ENCODE measurements at places on chromosomes 2 and 18.

GRCh38 chr18:22282311-22283115 is 113.1 kb downstream of the GATA6 start:
- no peak for DNase-seq

GRCh38 chr18:67771271-67771670 is 254.8 kb upstream of the DSEL start:
- DNase-seq = no peak

DNA sequence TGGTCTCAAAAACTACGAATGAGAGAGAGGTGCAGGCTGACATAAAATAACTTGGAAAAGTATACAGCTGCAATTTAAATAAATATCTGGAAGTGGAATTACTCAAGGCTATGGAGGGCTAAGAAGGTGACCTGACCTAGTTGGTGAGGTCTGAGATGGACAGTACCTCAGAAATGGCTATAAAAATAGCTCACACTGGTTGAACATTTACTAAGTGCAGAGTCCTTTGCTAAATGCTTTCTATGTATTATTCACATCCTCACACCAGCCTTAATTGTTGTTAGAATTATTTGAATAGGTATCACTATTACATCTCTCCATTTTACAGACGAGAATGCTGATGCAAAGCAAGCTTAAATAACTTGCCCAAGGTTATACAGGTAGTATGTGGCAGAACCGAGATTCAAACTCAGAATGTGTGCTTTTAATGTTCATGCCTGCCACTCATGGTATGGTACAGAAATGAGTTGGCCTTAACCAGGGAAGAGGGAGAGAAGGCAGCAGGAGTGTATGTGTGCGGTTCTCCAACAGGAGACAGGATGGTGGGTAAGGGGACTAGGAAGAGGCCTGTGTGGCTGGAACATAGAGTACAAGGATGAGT is 37.4 kb downstream of the MRPL44 start:
- no peak for DNase-seq

GRCh38 chr2:235523486-235524150 is 29.8 kb downstream of the AGAP1 start:
- no peak for DNase-seq

DNA sequence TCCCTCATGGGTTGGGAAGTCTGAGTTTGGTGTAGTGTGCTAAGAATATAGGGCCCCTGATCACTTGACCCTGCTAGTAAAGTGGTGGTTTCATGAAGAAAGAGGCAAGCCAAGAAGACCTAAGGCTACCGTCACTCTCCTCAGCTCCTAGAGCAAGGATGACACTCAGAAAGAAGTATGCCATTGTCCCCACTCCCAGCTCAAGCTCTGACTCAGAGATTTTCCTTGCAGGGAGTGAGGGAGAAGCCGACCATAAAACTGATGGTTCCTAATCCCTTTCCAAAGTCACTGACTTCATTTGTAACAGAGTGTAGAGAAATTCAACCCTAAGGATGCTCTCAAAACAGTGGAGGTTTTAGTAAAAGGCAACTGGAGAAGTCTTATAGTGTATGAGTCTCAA is 80.9 kb downstream of the ICA1L start:
- no peak for DNase-seq

DNA sequence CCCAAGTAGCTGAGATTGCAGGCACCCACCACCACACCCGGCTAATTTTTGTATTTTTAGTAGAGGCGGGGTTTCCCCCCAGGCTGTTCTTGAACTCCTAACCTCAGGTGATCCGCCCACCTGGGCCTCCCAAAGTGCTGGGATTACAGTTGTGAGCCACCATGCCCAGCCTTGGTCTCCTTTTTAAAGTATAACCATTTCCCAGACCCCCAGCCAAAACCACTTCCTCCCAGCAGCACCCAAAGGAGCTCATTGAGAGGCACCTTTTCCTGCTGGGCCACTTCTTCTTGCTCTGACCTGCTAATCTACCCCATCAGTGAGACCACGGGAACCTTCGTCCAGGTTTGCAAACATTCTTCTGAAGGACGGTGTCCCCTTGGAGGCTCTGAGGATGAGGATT is 69.9 kb downstream of the INPP5D start:
- no peak for DNase-seq

DNA sequence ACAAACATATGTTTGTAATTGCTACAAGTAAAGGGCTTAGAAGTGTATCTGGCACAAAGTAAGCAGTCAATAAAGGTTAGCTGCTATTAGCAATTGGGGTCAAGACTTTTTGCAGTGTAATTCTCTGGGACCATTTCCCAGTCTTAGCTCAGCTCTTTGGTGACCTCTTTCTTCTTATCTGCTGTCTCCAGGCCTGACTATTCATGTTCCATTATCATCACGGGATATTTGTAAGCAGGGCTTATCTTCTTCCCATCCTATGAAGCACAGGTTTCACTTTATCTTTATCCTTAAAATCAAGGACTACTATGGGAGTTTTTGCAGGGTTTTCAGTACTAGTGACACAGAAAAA is 131.7 kb downstream of the DOCK10 start:
- DNase-seq = no peak

GRCh38 chr2:4499316-4500030 is 796.1 kb downstream of the DCDC2C start:
- DNase-seq = no peak

DNA sequence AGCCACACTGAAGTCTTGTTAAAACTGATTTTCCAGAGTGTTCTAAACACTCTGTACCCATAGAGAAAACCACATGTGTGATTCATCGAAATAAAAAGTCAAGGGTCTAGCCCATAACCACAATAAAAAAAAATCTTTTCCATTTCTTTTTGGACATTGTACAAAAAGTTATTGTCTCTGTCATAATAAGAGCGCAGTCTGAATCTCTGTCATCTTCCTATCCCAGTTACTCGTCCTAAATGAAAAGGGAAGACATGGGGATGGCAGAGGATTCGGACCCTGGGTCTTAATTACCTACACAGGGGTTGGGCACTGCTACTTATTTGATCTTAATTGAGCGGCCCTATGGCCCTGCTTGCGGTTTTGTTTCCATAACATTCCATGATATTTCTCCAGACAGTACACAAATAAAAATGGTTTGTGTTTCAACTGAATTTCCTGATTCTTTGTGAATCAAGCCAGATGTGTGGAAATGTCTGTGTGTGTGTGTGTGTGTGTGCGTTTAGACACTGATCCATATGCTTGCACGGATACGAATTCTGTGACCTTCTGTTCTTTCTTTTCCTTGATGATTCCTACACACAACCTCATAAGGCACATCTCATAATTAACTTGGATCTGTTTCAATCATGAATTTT is 133.4 kb upstream of the SPATS2L start:
- no peak for DNase-seq

DNA sequence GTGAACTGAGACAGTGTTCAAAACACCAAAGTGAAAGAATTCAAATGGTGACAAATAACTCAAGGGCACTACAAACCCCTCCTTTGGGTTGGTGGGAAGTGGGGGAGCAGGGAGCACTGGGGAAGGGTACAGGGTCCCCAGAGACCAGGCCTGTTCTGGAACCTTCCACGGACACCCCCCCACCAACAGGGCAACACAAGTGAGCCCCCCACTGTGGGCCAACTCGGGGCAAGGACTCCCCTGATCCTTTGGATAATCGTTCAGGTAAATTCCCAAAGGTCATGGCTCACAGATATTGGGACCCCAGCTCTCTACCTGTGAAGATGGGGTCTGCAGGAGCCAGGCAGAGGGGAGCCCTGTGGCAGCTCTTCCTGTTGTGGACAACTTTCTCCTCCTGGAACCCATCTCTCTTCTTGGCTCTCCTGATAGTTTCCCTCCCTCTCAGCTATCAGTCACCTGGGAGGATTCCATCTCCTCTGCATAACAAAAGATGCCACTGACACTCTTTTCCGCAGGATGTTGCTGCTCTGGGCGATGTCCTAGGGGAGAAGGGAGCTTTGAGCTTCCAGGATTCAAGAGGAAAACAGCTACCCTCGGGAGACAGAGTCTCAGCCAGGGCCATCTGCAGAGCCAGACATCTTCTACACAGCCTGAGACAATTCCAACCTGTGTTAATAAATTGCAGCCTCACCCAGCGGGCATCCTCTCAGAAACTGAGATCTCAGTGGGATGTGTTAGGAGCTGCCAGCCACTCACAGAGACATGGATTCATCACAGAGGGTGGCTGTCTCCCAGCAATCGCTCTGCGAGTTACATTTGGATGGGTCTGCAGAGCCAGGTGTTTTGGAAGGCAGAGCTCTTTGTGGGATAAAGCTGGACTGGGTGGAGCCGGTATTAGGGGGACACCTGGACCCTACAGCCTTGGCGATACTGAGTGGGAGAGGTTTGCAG is 35.4 kb downstream of the MBP start:
- DNase-seq = no peak

DNA sequence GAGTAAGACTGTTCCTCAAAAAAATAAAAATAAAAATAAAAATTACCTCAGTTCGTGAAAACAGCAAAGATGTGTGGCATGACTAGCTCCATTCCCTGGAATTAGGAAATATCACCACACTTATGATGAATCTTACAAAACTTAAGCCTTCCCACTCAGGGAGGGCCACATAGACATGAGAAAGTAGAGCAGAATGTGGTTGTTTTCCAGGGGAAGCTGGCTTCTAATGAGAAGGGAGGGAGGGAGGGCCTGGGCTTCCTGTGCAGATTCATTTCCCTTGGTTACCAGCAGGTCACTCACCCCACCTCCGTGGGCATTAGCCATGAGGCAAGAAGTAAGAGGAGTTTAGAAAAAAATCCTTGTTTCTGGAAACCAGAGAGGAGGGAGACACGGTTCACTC is 95.9 kb upstream of the RMDN2 start:
- DNase-seq = no peak

GRCh38 chr2:152038441-152038958 is 60.3 kb downstream of the CACNB4 start:
- no peak for DNase-seq

- no peak for DNase-seq
These were observed 103.6 kb downstream of the CDK15 start for GRCh38 chr2:201909961-201910361.

GRCh38 chr2:33492399-33493134 is 16.1 kb downstream of the RASGRP3 start:
- DNase-seq = no peak

DNA sequence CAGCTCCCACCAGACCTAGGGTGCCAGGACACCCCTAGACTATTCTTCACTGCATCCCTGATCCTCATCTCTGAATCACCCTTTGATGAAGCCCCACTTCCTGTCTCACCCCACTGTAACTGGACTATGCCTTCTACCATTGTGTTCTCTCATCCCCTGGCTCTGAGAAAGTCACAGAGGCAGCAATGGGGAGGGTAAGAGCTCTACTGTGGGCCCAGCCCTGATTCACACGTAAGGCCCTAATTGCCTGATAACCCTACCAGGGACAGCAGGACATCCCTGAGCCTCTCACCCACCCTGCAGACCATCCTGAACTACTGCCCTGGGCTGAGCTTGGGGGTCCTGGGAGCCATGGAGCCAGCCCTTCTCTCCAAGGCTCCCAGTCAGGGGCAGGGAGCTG is 1.5 kb upstream of the PROM2 start:
- DNase-seq = no peak

DNA sequence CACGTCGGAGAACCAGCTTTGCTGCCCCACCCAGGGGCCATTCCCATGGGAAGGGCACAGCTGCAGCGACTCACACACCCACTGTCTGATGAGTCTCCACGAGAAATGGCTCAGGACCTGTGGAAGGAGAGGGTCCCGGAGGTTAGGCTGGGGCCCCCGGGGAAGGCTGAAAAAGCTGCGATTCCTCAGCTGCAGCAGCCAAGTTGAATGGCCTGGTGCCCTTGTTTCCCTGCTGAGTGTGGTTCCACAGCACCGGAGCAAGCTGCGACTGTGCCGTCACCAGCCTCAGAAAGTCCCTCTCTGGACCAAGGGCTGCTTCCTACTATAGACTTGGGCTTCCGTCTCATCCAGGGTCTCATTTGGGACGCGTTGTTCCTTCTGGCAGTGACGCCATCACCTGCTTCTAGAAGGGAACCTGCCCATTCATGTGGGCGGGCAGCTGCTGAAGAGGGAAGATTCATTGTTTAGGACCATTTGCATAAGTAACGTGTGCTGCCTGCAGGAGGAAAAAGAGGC is 180.2 kb downstream of the INHBB start:
- no peak for DNase-seq

DNA sequence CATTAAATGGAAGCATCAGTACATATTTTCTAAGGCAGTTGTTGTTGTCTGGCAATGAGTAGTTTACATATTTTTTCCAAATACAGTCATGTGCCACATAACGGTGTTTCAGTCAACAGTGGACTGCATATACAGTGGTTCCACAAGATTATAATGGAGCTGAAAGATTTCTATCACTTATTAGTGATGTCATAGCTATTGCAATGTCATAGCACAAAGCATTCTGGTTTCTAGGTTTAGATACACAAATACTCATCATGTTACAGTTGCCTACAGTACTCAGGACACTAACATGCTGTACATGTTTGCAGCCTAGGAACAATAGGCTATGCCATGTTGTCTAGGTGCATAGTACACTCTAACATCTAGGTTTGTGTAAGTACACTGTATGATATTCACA is 45.0 kb downstream of the RND3 start:
- DNase-seq = no peak

GRCh38 chr2:100224988-100225710 is 82.8 kb upstream of the AFF3 start:
- DNase-seq = no peak

GRCh38 chr2:171762879-171763573 is 75.8 kb downstream of the DYNC1I2 start:
- no peak for DNase-seq

- no peak for DNase-seq
These were observed 35.4 kb downstream of the ANKRD29 start for GRCh38 chr18:23627321-23627720.

- peak; percentile 61 for DNase-seq
These were observed 27.3 kb downstream of the GKN2 start for GRCh38 chr2:68925295-68925896.

DNA sequence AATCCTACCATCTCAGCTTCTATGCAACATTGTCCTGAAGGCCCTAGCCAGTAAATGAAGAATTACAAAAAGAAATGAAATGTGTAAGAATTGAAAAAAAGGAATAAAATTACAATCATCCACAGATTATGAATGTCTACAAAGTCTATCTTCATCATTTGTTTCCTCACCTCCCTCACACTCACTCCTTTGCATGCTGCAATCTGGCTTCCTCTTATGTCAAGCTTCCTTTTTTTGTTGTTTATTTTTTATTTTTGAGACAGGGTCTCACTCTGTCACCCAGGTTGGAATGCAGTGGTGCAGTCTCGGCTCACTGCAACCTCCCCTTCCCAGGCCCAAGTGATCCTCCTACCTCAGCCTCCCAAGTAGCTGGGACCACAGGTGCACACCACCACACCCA is 129.0 kb downstream of the CABYR start:
- no peak for DNase-seq
